Stimulated activated CD4-positive, alpha-beta T cell treated with anti-CD3 and anti-CD28 coated beads, TNF-alpha, amount 100 ng/mL, for 4 hours (primary cell): ENCODE measurements at places on chromosomes 3 and 15.

DNA sequence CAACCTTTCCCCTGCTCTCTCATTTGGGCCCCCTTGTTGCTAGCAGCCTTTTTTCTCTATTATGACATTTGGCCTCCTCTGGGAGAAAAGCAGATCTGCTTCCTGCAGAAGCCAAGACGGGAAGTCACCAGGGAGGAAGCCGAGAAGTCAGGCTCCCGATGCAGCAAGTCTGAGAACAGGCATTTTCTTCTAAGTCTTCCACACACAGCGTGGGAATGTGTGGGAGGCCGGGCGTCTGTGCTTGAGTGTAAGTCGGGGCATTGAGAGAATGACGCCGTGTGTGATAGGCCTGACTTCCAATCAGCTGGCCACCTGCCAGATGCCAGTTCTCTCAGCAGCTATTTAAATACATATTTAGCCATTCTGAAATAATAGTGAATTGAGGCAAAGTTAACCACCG is 75.8 kb upstream of the FAM98B start:
- DNase-seq = no peak

- DNase-seq = no peak
These were observed 43.4 kb upstream of the FILIP1L start for GRCh38 chr3:100157685-100158084.

- DNase-seq = no peak
These were observed 83.3 kb upstream of the TSC22D2 start for GRCh38 chr3:150324788-150325187.

GRCh38 chr15:73770050-73770449 is 16.9 kb upstream of the INSYN1 start:
- no peak for DNase-seq

- DNase-seq = no peak
These were observed 82.5 kb downstream of the TOP2B start for GRCh38 chr3:25582242-25582641.

GRCh38 chr3:63995086-63995485 is 28.2 kb downstream of the PSMD6 start:
- no peak for DNase-seq

- DNase-seq = no peak
These were observed 462.2 kb downstream of the NSUN3 start for GRCh38 chr3:94525043-94525442.

DNA sequence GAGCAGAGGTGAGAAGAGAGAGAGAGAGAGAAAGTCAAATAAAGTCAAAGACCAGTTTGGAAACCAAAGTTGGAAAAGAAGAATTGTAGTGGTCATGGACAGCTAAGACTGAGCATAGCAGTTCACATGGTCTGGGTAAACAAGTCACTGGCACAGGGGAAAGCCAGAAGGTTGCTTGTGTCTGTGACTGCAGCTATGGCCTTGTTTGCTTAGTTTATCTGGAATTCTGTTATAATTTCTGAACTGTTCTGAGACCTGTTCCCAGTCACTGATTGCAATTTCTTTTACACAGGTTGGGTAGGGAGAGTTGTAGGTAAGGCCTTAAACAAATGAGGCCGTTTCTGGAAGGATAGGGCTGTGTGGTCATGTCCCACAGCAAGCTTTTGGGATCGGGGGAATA is 43.4 kb upstream of the MYZAP start:
- no peak for DNase-seq

GRCh38 chr3:11558918-11559815 is 84.5 kb downstream of the VGLL4 start:
- DNase-seq = no peak

DNA sequence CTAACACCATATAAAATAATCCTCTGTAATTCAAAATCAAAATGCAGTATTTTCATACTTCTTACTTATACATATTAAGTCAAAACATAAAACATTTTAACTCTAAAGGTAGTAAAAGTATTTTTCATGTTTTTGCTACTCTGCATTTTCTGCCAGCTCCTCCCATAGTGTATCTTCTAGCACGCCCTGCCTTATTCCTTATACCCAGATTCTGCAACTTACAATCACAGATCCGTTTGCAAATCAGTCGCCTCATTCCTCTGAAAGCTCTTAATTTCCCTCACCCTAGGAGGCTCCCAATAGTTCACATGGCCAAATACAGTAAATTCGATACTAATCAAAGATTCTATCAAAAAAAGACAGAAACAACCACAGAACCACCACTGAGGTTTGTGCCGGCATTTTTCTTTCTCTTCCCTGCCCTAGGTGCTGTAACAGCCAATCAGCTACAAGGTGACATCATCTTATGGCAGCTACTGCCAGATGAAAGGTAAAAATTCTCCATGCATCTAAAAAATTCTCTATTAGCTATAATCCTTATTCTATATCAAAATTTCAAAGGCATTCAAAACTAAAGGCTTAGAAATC is 72.9 kb downstream of the CLASP2 start:
- no peak for DNase-seq

DNA sequence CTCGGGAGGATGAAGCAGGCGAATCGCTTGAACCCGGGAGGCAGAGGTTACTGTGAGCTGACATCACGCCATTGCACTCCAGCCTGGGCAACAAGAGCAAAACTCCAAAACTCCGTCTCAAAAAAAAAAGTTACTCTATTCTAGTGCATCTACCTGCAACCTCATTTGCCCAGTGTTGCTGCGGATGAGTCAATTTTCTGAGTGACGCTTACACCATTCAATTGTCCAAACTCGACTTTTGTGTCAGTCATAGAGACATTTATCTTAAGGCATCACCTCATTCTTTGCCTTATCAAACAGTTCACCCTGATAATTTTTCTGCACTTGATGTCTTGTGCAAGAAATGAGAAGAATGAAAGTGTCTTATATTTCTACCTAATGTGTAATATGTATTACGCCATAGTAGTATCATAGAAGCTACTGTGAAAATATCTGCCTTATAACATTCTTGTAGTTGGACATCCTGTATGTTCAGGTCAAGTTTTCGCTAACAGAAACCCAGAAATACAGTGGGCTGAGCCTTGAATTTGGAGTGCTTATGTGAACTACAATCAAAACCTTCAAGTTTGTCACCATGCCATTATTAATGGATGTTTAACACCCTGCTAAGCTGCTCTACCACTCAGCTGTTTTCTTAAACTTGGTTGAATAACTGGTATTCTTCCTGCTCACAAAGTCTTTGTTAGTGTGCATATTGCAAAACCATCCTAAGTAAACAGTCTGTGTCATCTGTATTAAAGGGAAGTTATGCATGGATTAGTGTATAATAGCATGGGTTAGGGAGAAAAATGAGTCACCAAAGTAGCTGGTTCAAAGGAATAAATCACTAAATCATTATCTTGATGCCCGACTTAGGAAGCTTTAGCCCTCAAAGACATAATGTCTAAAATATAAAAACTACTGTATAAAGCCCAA is 531.0 kb upstream of the NR2F2 start:
- DNase-seq = no peak

DNA sequence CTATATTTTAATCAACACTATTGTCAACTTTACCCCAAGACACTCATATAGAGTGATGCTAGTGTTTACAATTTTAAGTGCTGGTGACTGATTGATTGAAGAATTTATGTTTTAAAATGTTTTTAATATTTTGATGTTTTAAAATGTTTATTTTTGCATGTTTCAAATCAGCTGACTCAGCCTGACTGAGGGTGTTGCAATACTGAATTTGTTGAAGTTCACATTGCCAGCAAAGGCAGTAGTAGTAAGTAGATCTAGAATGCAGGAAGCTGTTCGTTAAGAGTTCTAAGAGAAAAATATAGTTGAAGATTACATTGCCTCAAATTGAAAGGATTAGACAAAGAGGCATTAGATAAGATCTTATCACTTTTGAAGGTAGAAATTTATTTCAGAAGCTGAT is 977.6 kb downstream of the IGSF11 start:
- no peak for DNase-seq

DNA sequence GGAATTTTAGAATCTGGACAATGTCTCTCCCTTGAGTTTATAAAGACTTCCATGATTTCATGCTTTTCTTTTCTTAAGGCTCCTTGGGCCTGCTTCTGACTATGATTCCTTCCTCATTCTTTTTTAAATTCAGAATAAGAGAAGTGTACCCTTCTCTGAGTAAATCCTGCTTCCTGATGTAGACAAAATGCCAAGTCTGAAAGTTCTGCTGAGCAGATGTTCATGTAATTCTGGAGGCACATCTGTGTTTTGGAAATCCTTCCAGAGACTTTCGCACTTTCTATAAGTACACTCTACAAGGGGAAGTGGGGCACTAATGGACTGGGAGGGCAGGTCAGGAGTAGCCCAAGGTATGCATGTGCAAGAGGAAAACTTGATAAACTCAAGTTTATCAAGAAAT is 24.8 kb downstream of the TPM1 start:
- no peak for DNase-seq

- DNase-seq = no peak
These were observed 330.9 kb downstream of the ERC2 start for GRCh38 chr3:56137415-56137814.

GRCh38 chr3:46381625-46382024 is 10.9 kb downstream of the CCR5 start:
- DNase-seq = no peak

DNA sequence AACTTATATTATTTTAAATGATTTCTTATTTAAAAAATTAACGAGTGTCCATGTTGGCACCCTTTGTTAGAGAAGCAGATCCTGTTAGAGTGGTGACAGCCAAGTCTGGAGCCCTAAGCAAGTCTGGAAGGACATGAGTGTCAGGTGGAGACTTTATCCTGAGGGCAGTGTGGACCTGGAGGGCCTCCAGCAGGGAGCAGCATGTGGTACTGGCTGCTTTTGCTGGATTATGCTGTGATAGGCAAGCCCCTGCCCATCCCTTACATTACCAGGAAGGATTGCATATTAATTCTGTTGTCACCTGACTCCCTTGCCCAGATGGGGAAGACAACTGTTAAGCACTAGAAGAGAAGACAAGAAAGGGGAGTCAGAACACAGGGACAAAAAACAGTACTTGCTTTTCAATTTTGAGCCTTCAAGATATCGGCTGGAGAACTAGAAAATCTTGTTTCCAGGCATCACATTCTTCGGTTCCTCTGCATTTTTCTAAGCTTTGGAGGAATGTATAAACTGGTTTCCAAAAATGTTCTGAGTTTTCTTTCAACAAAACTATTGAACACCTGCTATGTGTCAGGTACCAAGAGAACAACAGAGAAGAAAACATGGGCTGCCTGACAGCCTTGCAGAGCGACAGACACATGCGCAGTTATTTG is 22.7 kb downstream of the ZNF860 start:
- DNase-seq = no peak

GRCh38 chr15:81062937-81063336 is 62.2 kb downstream of the TLNRD1 start:
- no peak for DNase-seq

- no peak for DNase-seq
These were observed 10.3 kb downstream of the CHCHD6 start for GRCh38 chr3:126714276-126714900.

GRCh38 chr3:177618873-177619733 is 421.8 kb upstream of the TBL1XR1 start:
- no peak for DNase-seq

GRCh38 chr3:131630097-131630496 is 127.3 kb upstream of the MRPL3 start:
- DNase-seq = no peak

DNA sequence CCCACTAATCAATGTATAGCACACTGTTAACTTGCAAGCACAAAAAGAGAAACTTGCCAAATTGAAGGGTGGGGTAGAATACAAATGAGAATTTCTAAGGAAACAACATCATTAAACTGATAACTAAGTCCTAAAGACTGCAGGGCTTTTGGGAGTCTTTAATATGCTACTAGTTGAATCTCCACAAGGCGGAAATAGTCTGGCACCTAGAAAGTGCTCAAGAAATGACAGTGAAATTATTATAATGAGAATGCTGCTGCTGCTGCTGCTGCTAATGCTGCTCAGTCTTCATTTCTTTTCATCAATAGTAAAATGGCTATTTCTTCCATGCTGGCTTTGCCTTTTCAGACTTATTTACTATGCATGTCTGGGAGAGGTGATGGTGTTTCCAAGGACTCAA is 91.8 kb downstream of the BTD start:
- DNase-seq = no peak

GRCh38 chr15:43383070-43383469 is 12.2 kb downstream of the TUBGCP4 start:
- no peak for DNase-seq

DNA sequence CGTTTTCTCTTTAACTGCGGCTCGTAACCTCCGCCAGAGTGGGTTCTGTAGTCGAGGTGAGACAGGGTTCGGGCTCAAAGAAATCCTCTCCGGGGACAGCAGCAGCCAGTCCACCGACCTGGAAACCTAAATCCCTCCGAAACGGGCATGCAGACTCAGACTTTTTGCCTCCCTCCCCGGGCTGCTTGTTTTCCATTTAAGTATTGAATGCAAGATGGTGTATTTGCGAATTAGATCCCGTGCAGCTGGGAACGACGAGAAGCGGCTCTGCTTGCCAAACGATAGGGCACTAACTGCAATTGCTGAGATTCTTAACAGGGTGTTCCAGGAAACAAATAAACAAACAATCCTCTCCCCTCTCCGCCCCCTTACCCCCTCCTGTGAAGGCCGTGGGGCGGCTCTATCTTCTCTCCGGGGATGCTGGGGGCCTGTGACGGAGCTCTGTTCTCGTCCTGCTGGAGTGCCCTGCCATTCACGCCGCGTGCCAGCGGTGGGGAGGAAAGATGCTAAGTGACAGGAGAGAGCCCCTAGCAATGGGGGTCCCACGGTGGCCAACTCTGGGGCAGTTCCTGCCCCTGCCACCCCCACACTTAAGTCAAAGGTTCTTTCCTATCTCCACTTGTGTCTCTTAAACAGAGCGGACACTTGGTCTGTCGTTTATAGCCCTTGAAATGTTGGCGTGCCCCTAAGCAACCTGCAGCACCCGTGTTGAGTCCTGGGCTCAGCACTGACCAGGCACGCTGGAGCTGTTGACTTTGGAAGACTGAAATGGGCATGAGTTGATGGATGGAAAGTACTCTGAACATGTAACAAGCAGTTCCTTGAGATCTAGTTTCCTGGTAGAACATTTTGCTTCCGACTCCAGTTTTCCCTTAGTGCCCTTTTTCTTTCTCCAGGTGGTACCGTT is 1.3 kb upstream of the ETV5 start:
- DNase-seq = no peak

GRCh38 chr15:25543196-25543595 is 104.4 kb upstream of the UBE3A start:
- DNase-seq = no peak

GRCh38 chr3:188085584-188086560 is 68.1 kb upstream of the LPP start:
- DNase-seq = no peak

- no peak for DNase-seq
These were observed 152.9 kb downstream of the MECOM start for GRCh38 chr3:169510693-169511010.

- DNase-seq = no peak
These were observed 52.1 kb downstream of the GATM start for GRCh38 chr15:45326280-45326679.

DNA sequence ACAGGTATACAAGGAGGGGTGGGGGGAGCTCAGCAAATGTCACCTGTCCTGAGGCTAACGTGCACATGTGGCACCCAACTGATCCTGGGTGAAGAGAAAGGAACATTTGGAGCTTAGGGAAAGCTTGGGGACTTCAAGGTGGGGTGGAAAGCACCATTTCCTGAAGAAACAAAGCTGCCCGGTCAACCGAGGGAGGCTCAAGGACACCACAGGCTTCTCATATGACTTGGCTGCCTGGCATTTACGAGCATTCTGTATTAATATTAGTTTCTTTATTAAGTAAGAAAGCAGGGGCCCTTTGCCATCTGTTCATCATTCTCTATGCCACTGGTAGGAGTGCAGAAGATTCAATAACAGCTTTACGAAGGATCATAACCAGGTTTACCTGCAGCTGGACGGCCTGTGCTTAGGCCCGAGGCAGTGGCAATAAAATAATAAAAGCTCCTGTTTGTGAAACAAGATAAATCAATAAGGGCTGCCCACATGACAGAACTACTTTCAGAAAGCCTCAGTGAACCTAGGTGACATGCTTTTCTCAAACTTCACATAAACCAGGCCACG is 54.0 kb downstream of the ETV5 start:
- no peak for DNase-seq
